ENCODE measurements at places on chromosomes 1 and 21.

DNA sequence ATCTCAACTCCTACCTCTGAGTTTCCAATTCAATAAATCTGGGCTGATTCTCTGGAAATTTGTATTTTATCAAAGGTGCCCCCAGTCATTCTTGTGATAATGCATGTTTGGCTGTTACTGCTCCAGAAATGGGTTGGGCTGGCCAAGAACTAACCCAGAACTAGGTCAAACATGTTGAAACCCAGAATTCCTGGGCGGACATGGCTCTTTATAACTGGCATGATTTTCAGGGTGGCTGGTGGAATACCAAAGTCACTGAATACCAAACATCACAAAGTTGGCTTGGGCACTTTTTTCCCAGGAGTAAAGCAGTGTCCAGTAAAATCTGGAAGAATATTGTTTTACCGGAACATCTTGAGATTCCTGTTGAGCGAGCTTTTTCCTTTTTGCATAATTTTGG is 89.4 kb upstream of the S1PR1 start:
- DNase-seq, result no peak

DNA sequence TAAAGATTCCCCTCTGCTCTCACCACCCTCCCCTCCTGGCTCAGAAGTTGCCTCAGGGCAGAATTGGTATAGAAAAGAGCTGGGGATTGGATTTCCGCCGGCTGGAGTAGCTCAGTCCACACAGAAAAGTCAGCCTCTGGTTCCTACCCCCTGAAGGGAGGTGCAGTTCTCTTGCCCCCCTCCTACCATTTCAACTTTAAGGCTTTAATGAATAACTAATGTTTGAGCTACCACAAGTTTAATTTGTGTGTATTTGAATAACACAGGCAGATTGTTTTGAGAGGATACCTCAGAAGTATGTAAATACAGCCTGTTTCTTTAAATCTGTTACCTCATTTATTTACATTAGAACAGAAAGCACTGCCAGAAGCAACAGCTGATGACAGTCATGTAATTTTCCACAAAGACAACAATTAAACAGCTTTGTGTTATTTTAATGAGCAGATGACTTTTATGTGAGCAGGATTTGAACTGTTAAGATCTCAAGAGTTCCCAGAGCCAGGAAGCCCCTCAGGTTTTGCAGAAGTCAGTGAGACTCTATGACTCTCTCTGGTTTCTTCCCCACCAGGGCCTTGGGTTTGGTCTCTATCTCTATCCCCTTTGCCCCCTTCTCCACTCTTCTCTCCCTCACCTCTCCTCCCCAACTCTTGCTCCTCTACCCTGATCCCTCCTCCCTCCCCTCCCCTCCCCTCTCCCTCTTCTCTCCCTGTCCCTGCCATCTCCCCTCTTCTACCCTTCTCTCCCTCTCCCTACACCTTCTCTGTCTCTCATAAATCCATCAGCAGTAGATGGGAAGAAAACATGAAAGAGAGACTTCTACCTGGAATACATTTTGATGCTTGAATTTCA is 26.3 kb downstream of the DUSP10 start:
- DNase-seq, result peak; percentile 49

DNA sequence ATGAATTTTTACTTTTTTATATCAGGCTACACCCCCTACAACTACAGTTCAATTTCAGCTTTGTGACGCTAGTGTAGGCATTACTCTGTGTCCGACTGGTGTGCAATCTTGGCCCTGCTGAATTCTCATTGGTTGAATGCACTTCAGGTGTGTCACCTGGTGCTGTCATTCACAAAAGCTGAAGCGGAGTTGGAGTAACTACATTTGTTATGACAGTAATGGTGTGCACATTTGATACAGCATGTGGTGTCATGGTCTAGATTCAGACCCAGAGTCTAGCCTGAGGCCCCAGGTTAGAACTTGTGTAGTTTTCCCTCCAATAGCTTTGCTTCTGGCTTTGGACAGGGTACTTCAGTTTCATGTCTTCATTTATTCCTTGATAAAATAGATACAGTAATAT is 88.7 kb downstream of the C1orf94 start:
- no peak for DNase-seq

- no peak for DNase-seq
These were observed 1.8 kb downstream of the CAP1 start for GRCh38 chr1:40042341-40042740.

- DNase-seq, result no peak
These were observed 88.4 kb upstream of the PDE4B start for GRCh38 chr1:65704318-65704717.

GRCh38 chr1:226814751-226815537 is 55.5 kb upstream of the PSEN2 start:
- no peak for DNase-seq

DNA sequence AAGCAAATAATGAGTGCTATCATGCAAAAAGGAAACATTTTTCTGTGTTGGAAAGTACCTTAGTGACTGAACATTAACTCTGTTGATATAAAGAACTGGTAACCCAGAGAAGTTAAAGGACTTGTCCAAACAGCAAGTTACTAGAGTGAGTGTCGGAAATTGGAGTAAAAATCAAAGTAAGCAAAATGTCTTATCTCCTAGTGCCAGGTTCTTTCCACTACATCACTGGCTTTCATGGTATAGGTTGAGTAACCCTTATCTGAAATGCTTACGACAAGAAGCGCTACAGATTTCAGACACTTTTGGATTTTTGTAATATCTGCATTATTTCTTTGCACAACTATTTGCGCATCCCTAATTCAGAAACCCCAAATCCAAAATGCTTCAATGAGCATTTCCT is 16.4 kb upstream of the RABIF start:
- DNase-seq, result no peak

DNA sequence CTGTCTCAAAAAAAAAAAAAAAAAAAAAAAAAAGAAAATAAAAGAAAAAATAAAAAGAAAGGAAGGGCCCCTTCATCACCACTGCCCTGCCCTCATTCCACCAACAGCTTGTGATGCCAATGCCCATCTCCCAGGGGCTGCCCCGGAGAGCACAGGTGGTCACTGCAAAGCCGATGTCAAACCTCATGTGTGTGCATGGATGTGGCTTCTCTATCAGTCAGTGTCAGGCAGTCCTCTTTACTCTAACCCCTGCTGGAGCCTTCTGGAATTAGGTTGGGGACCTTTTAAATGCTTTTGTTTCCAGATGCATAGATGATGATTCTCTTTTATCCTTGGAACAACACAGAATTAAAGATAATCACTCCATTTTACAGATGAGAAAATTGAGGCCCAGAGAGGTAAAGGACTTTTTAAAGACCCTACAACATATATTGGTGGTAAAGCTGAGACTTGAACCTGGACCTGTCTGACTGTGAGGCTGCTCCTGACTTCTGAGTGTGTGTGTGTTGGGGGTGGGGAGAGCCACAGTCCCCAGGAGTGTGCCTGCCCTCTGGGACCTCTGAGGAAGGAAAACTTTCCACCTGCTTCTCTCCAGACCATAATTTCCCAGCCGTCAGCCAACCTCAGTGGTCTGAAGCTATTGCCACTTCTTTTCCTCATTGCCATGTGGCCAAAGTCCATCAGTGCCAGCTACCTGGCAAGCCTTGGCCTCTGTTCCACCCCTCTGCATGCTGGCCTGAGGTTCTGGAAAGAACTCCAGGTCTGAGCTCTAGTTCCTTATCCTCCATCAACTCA is 3.0 kb upstream of the TMEM54 start:
- no peak for DNase-seq

DNA sequence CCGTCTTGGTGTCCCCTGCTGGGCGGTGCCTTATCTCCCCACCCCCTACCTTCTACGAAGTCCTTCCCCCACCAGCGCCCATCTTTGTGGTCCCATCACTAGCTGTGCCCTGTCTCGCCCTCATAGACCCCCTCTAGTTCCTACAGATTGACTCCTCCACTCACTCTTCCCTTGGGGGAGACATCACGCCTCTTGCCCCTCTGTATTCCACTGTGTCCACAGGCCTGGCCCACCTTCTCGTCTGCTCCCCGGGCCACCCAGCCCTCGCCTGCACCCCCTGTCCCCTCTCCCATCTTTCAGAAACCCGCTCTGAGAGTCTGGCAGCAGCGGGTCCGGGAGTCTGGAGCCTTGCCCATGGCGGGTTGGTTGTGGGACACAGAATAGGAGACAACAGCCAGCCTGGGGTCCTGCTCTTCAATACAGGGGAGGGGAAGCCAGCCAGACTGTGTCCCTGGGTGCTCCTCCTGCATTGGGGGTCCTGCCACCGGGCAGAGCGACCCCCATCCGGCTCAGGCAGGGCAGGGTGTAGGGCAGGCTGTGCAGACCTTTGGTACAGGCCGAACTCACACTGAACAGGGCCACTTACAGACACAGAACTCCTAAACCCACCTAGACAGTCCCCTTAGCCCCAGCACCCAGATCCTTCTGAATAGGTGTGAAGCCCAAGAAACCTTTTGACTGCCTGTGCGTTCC is 1.1 kb downstream of the RNF187 start:
- no peak for DNase-seq

- DNase-seq, result no peak
These were observed 2.0 kb downstream of the EFHD2 start for GRCh38 chr1:15411593-15412137.
